ENCODE measurements at places on chromosomes 13 and 19. TPM values are rescaled to one million over a fixed set of nuclear protein-coding genes. Genes with fewer than 3 reads are reported as not detected.

Gene B3GNT3
- total RNA-seq = not detected

Gene NDUFS7
- total RNA-seq = 139 TPM

DNA sequence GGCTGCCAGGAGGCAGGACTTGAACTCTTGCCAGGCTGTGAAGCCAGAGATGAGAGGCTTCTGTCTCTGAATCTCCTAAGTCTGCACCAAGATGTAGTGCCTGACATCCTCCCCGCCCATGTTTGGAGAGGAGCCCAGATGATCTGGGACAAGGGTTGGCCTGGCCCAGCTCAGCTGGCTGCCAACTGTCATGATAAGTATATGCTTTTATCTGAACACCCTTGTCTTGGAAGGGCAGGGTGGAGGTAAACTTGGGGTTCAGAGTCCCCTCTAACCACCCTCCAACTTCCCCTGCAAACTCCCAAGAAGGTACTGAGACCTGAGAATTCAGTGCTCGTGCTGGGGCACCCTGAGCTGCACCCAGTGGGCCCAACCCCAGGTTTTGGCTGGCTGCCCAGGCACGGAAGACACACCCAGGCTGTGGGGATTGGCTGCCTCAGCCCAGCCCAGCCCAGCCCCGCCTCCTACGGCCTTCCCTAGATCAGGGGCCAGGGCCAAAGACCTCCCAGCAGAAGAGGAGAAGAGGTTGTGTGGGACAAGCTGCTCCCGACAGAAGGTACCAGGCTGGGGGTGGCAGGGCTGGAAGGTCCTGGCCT lies at the start of gene CYP4F12:
Gene CYP4F12 (plus strand): TSS at position 508 of the 596 bp plus-strand sequence. CDS start 443 bp downstream, outside the sequence.
- no peak for DNase-seq

DNA sequence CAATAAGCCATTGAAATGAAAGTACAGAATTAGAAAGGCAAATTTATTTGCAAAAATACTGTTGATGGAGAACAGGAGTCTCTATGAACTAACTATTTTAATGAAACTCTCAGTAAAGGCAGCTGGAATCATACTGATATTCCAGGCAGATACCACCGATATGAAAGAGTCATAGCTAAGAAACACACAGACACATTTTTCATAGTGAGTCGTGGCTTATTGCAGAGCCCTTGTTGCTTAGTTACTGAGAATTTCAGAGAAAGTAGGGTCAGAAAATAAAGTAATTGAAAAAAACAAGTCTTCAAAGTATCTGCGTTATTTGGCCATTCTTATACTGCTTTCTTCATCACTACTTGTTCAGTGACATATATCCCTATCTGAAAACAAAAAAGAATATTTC lies 1890.9 kb downstream of the PCDH9 start:
- no peak for DNase-seq

- no peak for DNase-seq
These were observed 108.4 kb upstream of the CLDN10 start for GRCh38 chr13:95444006-95444730.

DNA sequence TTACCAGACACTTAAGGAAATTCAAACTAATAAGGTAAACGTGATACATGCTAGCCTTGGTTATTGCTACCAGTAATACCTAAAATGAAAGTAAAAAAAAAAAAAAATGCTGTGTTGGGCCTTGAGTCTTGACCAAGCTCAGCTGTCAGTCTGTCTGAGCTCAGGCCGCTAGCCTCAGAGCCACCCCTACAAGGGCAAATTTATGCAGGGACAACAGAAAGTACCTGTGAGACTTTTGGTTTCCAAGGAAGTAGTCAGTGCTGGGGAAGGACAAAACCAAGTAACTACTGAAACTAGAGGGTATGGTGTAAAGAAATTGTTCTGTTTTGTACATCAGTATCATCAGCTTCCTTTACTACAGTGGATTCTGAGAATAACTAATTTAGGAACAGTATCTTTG lies 134.3 kb upstream of the SLITRK5 start:
- DNase-seq = no peak

DNA sequence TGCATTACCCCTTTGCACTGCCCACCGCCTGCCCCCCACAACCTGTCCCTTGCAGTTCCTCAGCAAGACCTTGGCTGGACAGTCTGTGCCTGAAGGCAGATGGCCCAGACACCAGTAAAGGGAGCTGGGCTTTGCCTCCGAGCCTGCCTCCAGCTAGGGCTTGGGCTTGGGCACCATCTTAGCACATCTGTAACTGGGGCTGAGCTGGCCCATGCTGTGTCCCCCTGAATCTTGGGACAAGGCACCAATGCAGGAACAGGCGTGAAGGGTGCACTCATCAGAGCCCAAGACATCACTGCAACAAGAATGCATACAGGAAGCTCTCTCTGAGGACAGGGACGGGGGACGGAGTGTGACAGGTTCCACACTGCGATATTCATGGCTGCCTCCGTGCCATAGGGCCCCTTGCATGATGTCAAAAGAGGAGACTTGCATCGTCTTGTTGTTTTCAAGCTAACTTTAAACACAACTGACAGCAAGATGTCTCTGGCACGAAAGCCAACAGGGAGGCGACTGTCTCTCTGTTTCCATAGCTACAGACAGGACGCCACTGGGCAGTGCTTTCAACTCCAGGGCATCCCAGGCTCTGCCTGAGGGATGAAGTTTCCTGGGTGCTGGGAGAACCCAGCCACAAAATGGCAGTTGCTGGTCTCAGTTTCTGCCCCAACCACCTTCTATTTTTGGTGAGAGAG lies 8.7 kb upstream of the CHST8 start:
- no peak for DNase-seq

DNA sequence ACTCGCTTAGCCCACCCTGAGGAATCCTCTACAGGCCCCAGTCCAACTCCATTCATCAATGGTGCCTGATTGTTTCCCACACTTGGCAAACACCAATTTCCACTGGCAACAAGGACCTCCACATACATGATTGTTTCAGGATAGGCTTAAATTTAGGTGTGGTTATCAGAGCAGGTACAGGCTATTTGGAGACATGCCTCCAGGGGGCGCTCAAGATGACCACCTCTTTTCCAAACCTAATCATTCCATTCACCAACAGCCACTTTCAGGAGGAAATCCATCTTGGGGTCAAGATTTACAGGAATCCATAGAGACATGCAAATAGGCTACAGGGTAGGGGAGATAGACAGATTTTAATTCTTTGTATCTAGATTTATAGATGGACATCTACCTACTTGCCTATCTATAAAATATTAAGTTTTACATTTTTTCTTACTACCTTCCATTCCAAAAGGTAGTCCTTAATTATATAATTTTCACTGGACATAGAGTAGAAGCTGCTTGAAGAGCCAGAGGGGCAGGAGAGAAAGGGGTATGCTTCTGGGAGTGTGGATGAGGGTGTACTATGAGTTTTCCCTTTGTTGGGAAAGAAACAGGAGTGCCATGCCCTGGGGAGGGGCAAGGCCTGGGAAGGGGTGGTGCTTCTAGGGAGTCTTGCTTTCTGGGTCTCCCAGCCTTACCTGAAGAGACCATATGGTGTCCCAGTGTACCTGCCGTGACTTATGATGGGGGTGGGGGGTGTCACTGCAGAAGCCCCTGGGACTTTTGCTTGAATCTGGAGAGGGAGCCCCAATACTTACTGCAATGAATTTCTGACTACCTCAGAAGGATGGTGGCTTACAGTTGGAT lies 14.1 kb upstream of the PCDH8 start:
- no peak for DNase-seq

- DNase-seq = no peak
These were observed 635.7 kb downstream of the UQCRFS1 start for GRCh38 chr19:28577233-28577632.

DNA sequence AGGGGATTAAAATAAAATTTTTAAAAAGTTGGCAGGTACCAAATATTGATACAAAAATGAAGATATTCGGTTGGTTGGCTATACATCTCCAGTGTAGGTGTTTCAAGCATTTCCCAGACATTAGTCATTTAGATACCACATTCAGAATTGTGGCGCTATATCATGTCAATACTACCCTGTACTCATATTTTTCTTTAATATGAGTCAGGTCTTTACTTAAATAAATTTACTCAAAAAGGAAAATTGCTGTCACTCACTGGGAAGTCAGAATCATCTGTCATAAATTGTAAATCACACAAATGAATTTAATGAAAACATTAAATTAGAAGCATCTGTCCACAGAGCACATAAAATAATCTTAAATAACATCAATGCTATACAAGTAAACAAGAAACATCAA lies 134.2 kb downstream of the TSHZ3 start:
- no peak for DNase-seq

DNA sequence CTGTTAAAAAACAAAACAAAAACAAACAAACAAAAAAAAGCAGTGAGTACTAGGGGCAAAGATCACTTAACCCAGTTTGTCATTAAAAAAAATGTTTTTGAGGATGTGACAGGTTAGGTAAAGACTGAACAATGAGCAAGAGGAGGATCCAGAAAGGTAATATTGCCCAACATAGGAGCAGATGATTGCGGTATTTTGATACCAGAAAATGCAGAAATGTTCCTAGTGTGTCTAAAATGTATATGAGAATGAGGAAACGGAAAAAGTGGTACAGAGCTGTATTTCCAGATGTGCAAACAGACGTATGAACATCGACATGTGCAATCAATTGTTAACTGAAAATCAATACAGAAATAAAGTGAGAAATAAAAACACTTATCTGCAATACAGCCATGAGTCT lies 4.9 kb upstream of the LILRA4 start:
- DNase-seq = no peak

DNA sequence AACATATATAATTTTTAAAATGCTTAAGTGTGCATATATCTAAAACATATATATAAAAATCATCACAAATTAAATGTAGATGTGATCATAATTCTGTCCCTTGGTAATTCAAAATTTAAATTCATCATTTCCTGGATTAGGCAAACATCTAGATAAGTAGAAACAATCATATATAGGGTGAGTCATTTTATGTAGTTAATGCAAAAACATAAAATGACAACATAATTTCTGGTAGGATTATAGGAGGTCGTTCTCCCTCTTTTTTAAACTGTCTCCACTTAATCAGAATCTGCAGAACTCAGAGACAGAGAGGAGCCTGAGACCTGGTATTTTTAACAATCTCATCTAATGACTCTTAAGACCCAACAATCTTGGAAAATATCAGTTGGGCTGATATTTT lies 333.4 kb downstream of the KCTD12 start:
- no peak for DNase-seq

DNA sequence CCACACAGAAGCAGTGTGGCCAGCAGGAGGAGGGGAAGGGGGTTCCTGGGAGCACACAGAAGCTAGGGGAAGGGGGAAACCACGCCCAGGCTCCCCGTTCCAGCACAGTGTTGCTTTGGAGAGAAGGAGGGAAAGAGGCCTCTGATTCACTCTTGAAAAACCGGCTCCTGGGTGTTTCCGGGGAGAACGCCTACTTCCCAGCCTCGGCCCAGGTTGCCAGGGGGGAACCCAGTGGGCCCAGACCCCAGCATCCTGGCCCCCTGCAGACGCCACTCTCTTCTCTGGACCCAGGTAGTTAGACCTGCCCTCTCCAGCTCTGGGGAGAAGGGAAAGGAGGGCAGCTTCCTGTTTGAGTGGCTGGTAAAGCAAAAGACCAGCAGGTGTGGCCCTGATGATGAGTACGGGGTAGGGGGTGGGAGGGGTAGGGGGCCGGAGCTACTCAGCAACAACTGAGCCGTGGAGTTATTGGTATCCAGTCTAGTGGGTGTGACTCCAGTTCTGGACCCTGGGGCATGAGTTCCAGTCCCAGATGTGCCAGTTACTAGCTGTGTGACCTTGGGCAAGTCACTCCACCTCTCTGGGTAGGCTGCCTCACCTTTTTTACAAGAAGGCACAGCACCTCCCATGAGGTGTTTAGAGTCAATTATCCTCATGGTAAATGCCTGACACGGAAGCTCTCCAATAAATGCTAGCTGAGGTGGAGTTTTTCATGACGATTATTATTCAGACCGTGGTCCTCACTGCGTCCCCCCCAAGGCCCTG lies 836 bp downstream of the GIPC1 start:
- DNase-seq = no peak

Measured in LHCN-M2 (cell line).